ENCODE measurements at places on chromosomes 5 and 9.

DNA sequence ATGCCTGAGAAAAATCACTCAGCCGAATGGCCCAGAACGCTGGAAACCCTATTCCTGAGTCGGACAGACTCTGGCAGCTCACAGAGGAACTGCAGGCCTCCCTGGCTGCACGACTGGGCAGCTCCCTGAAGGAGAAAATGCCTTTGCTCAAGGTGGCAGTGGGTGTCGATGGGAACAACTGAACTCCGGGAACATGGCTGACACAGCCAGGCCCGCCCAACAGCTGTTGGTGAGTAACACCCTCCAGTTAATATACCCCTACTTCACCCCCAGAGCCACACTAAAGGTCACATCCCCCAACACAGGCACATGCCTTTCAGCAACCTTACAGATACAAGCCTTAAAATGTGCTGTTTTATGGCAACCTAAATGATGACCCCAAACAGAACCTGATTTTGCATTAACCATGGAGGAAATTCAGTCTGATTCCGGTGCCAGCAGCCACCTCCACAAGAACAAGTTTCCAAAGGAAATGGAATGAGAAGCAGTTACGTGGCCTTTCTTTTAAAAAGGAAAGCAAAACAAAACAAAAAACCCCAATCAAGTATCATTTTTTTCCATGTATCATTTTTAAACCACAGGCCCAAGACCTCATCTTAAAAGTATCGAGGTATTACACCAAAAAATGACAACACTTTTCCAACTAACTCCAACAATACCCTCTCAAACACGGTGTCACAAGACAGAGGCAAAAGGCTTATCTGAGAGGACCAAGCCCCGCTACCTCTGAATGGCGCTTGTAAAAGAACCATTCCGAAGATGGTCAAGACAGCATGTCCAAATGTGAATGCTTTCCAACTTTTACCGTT lies 3.1 kb downstream of the KLF9 start:
- peak; percentile 85 for DNase-seq

DNA sequence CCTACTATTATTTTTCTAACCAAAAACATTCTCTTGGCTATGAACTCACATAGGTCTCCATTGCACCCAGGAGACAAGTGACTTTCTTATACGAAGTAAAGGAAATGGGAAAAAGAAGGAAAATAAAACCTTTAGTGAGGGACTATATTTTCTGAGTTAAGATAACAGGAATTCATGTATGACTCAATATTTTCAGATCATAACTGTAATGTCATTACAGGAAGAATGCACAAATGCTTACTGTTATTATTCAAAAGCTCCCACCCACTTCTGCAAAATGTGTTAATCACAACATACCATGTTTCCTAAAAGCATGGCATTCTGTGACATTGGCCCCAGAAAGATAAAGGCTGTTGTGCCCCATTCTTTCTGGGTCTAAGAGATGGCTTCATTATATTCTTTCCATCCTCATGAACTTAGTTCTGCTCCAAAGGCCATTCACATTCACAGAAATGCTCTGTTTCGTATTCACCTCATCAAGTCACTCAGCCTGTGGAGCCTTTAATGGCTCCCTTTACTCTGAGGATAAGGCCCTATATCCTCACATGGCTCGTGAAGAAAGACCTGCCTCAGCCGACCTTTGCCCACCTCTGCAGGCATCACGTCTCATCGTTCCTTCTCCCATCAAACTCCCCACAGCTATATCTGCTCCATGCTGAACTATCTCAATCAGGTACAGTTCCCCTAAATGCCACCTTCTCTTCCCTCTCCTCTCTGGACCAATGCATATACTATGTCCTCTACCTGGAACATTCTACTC lies 77.0 kb downstream of the ABCA1 start:
- no peak for DNase-seq

- no peak for DNase-seq
These were observed 189.8 kb downstream of the WDR70 start for GRCh38 chr5:37568893-37569292.

GRCh38 chr5:171695804-171696203 lies 89.8 kb upstream of the SMIM23 start:
- DNase-seq, result no peak

DNA sequence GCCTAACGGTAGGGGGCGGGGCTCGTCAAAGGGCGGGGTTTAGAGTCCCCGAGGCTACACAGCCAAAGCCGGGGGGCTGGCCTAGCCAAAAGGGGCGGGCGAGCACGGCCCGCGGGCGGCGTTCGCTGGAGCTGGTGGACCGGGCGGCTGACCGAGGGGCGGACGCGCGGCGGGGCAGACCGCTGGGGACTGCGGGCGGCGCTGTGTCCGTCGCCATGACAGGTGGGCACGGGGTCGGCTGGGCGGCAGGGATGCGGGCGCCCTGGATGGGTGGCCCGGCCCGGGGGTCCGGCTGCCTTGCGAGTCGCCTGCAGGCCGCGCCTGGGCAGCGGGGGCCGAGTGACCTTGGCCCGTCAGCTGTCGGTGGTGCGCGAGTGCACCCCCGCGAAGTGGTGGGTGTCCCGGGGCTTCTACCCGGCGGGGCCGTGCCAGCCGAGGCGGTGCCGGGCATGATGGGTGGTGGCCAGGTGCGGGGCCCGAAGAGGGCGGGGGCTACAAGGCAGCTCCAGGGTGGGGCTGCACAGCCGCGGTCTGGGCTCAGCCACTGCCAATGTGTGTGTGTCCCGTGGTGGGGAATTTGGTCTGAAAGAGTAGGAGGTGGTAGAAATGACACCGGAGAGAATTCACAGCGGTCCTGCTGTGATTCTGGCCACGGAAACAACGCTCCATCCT lies at the start of gene CARD19:
TSS of gene CARD19 (plus strand) at position 87 of the 672 bp plus-strand sequence. CDS start at position 216, 129 bp downstream.
- peak; percentile 24 for DNase-seq

GRCh38 chr5:163269624-163270023 lies 167.8 kb upstream of the CCNG1 start:
- peak; percentile 5 for DNase-seq

GRCh38 chr5:1488882-1489680 lies 34.7 kb downstream of the LPCAT1 start:
- DNase-seq, result peak; percentile 72

DNA sequence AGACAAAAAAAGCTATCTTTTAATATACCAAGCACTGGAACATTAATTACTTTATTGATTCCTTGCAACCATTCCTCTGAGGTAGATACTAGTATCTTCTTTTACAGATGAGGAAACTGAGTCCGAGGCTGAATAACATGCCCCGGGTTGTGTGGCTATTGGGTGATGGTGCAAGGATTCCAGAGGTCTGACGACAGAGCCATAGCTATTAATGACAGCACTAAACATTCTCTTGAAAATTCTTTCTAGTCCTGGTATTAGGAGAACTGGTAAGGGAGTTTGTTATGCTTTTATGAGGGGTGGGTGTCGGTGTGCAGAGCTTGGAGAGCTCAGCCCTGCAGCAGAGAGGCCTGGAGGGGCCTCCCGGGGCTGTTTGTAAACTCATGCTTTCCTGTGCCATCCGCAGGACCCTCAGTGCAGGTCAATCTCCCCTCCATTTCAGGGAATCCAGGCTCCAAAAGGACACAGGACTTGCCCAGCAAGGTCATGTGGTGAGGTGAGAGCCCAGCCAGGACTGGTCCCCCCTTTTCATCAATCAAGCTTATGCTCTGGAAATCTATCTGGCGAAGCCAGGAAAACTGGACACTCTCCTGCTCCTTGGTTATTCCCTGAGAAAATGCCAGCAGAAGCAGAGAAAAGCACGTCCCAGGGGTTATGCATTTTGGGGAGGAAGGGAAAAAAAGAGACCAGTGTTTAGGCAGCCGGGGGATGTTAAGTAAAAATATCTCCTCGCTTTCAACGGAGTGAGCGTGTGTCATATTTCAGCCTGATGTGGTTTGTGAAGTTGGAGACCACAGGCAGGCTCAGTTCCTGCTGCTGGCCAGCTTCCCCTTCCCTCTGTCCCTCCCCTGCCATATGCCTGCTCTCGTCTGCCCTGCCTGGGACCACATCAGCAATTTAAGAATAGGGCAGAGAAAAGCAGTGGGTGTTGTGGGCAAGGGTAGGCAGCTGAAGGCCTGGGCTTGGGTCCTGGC lies 3.7 kb downstream of the GSN start:
- DNase-seq, result peak; percentile 78

GRCh38 chr5:160675988-160676387 lies 176.0 kb downstream of the ATP10B start:
- no peak for DNase-seq

GRCh38 chr5:173812811-173813550 lies 75.2 kb upstream of the CPEB4 start:
- DNase-seq, result peak; percentile 84

- peak; percentile 96 for DNase-seq
These were observed 21.0 kb upstream of the GSN start for GRCh38 chr9:121246821-121247561.

DNA sequence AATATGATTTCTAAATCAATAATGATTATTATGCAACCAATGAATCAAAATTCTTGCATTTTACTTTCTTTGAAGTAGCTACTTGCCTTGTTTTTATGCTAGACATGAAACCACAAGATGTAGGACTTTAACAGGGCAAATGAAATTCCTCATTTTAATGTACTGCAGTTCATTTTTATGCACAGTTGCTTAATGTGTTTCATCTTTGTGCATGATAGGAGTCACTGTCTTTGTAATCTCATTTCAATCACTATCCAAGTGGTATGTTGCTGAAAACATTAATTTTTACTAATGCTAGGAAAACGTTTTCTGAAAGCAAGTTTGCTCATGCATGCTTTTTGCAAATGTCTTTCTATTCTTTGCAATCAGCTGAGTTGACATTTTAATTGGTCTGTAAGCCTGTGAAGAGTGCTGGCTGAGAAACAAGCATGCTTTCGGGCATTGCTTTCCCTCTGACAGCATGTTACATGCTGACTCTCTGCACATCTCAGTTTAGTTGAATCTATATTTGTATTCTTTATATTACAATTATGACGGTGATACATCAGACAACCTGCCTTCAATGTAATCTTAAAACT lies 535.0 kb upstream of the CDH18 start:
- DNase-seq, result no peak

DNA sequence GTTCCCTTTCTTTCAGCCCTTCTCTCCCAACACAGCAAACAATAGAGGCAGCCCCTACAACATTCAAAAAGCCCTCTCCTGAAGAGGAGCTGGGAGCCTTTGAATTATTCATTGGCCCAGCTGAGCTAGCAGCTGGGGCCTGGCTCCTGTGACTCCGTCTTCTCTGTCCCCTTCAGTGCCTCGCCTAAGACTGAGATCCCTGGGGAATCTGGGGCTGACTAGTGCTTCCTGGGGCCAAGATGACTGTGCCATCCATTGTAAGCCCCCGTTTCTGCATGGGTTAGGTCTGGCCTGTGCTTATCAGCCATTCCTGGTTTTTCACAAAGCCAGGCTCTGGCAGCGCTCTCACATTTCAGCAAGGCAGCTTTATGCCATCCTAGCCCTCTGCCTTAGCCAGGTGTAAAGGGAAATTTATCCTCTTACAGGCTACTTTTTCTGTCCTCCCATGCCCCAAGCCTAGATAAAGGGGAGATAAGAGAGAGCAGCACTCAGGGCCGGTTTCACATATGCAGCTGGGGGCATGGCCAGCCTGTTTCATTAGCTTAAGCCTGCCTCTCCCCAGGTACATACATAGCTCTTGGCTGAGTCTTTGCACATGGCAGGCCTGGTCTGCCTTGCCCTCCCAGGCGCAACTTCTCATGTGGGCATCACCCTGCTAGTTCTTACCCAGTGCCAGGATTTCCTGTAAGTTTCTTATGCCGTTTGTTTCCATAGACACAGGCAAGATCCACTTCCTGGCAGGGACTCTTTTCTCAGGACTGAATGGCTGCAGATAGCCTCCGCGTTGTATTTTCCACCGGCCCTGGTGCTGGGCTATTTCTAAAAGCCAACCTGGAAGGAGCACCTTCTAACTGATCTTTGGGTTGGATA lies 15.8 kb downstream of the PTPA start:
- peak; percentile 38 for DNase-seq

DNA sequence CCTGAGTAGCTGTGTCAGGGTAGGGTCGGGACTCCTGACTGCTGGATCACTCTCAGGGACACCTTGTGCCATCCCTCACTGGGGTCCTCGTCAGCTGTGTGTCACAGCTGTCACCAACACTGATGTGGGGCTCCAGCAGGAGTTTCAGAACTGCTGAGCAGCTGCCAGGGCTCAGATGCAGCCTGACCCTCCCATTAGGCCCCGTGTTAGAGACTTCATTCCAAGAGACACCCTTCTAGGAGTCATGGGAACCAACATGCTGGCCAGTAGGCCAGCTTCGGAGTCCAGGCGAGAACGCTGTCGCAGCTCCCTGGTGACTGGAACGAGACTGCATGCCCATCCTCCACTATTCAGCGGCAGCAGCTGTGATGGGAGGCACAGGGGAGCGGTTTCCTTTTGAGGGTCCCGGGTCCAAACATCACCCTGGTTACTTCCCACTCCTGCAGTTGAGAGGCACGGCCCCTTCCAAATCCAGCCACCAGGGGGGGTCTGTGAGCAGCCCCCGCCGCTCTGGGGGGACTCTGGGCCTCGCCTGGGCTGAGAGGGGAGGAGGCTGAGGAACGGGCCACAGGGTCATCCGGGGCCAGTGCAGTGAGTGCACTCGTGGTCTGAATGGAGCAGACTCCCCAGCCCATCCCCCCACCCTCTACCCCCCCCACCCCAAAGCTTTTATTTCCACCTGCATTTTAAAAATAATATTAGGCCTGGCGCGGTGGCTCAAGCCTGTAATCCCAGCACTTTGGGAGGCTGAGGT lies 12.6 kb upstream of the TCF7 start:
- DNase-seq, result peak; percentile 38

Measured in cardiac fibroblast (primary cell).